ENCODE measurements at places on chromosomes 4 and X. TPM values are rescaled to one million over a fixed set of nuclear protein-coding genes. Genes with fewer than 3 reads are reported as not detected.

The PRR32 gene
- 0.60 TPM for total RNA-seq

The SLC6A14 gene
- 0.99 TPM for total RNA-seq

The CRMP1 gene
- 148 TPM for total RNA-seq

The BEND2 gene
- total RNA-seq = 0.27 TPM

The DMD gene
- 132 TPM for total RNA-seq

The AWAT1 gene
- not detected for total RNA-seq

The FAAH2 gene
- total RNA-seq = 3.1 TPM

The ENPP6 gene
- total RNA-seq = 19.3 TPM

The IL1RAPL2 gene
- total RNA-seq = 5.1 TPM

The CTAG1A gene
- not detected for total RNA-seq

The USP51 gene
- 9.1 TPM for total RNA-seq

The HPRT1 gene
- 14.9 TPM for total RNA-seq

The SULT1B1 gene
- 2.5 TPM for total RNA-seq

The MFAP3L gene
- 16.7 TPM for total RNA-seq

The SSX1 gene
- not detected for total RNA-seq

The CXCL1 gene
- 2.7 TPM for total RNA-seq

The CENPVL2 gene
- 0.71 TPM for total RNA-seq

The PNMA5 gene
- total RNA-seq = not detected

The ZAR1 gene
- 0.44 TPM for total RNA-seq

The AMMECR1 gene
- total RNA-seq = 13.1 TPM

The GLOD5 gene
- not detected for total RNA-seq

The TSC22D3 gene
- 94.8 TPM for total RNA-seq

The MAGEA1 gene
- total RNA-seq = not detected

The COPS4 gene
- 88.5 TPM for total RNA-seq

The IBSP gene
- total RNA-seq = not detected

The HSFX1 gene
- total RNA-seq = 3.4 TPM

The CXCL11 gene
- not detected for total RNA-seq

All from camera-type eye (tissue), 1 donor.